ENCODE measurements at places on chromosomes 7 and 10.

DNA sequence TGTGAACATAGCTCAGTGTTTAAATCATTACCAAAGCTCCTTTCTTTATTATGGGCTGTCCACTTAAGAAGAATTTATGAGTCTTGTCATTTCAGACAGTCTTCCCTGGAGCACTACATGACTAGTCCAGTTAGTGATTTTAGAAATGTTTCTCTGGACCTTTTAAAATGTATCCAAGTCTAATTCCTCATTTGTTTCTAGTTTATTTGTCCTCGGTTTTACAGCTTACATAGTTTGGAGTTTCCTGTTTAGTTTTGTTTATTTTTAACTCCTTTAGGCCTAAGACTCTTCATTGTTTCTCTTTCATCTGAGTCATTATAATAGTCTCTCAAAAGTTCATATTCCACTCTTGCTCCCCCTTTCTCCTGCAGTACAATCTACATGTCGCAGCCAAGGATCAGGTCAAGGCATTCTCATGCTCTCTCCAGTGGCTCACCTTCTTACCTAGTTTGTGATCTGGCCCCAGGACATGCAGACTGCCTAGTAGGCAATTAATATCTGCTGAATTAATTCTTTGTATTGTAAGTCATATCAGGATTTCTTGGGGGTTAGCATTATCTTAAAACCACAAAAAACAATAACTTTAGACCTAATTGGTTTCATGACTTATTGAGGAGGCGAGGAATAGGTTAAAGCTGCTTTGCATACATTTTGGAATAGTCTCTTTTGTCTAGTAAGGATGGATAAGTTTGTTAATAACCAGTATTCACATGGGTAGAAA lies 93.8 kb downstream of the MAPK8 start:
- DNase-seq, result no peak

DNA sequence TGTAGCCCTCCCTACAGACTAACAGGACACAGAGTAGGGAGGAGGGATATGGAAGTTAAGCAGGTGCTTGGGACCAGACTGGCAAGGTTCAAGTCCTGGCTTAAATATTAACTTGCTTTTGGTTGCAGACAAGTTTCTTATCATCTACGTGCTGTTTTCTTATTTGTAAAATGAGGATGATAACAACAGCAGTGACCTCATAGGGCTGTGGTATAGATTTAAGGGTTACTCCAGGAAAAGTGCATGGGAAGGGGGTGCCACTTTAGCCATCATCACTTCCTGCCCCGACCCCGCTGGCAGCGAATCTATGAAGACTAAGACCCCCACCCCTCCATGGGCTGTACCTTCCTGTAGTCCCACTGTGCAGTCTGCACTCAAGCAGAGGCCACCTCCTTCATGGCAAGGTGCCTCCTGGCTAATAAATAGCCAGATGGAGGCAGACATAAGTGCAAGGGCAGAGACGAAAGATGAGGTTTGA lies 250.2 kb downstream of the COBL start:
- no peak for DNase-seq

DNA sequence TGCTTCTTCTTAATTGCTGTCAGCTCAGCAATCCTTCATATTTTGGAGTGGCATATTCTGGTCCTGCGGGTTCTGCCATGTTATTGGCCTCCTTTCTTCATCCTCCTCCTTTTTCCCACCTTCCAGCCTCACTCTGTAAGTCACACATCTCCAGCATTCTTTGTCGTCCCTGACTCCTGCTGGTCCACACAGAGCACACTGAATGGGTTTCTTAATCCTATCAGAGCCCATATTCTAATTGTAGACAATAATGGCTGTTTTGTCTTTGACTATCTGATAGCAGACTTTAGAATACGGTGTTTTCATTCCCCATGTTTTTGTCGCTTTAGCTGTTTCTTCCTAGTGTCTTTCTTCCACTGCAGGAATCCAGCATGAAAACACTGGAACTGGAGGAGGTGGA lies 389.6 kb downstream of the REEP3 start:
- no peak for DNase-seq

GRCh38 chr10:122461367-122461728 lies at the start of gene HTRA1:
Gene HTRA1 (plus strand): TSS chr10:122461553. CDS start chr10:122461653, 100 bp downstream.
- DNase-seq, result peak; percentile 43

GRCh38 chr7:132087421-132087820 lies 488.8 kb downstream of the PLXNA4 start:
- DNase-seq, result no peak

- DNase-seq, result no peak
These were observed 454.8 kb downstream of the KCNMA1 start for GRCh38 chr10:77182803-77183202.

GRCh38 chr10:11209830-11210181 lies 192.1 kb downstream of the CELF2 start:
- DNase-seq, result no peak

DNA sequence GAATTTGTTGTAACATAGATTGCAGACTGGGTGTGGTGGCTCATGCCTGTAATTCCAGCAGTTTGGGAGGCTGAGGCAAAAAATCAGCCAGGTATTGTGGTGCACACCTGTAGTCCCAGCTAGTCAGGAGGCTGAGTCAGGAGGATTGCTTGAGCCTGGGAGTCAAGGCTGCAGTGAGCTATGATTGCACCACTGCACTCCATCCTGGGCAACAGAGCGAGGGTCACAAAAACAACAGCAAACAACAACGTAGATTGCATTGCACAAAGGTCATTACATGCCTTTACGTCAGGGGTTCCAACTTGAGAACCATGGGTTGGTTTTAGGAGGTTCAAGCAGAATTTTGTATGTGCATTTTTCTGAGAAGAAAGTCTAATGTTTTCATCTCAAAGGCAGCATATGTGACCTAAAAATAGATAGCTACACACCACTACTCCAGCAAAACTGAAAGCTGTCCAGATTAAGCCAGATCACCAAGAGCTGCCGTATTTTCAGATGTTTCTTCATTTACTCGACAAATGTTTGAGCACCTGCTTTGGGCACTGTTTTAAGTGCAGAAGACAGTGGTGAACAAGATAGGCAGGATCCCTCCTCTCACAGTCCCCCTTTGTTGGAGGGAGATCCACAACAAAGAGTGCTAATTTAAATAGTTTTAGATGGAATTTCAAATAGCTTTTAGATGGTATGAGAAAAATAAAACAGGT lies 28.3 kb upstream of the CYP26C1 start:
- no peak for DNase-seq

GRCh38 chr7:82945480-82945879 lies 217.2 kb downstream of the PCLO start:
- no peak for DNase-seq

GRCh38 chr7:140722254-140722653 lies 25.7 kb downstream of the NDUFB2 start:
- DNase-seq, result no peak

DNA sequence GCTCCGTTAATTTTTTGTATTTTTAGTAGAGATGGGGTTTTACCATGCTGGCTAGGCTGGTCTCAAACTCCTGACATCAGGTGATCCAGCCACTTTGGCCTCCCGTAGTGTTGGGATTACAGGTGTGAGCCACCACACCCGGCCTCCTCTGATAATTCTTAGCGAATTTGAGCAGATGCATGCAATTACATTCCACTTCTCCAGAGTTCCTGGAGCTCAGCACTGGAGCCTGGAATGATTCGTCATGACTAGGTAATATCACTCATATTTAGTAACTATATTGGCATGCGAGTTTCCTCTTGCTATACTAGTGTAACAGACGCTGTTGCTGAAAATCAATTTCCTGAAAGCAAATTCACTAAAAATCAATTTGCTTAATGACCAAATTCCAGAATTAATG lies 86.8 kb downstream of the MKX start:
- DNase-seq, result no peak

- DNase-seq, result peak; percentile 44
These were observed 20.0 kb upstream of the CRYGN start for GRCh38 chr7:151459726-151460473.

GRCh38 chr10:78703593-78703992 lies 365.2 kb upstream of the ZMIZ1 start:
- DNase-seq, result no peak

DNA sequence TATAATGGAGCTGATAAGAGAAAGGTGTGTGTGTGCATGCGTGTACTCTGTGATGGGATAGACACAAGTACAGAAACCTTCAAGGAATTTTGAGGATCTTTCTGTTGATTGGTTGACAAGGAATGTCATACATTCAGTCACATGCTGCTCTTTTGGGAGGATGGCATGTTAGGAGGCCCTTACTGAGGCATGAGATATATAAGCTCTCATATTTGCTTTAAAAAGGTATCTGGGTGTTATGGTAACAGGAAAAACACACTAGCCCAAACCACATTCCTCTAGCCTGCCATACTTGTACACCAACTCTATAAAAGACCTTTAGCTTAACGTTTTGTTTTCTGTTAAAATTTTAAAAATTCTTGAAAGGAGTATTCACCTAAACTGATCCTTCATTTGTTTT lies 72.5 kb upstream of the EGFR start:
- no peak for DNase-seq

- DNase-seq, result no peak
These were observed 132.3 kb downstream of the THSD7A start for GRCh38 chr7:11699666-11700065.

DNA sequence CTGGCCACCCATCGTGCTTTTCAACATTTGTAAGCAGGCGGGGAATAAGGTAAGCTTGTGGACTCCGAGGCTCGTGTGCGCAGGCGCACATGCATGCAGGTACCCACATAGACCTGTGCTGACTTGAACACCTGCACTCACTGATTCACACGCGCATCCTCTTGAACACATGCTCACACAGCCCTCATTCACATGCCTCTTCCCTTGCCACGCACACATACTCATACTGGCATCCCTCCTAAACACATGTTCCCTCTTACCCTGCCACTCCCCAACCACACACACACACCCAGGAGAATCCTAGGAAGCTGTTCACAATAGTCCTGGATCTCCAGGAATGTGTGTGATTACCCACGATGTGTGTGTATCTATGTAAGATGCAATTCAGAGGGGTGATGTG lies 44.1 kb upstream of the LBX1 start:
- no peak for DNase-seq

DNA sequence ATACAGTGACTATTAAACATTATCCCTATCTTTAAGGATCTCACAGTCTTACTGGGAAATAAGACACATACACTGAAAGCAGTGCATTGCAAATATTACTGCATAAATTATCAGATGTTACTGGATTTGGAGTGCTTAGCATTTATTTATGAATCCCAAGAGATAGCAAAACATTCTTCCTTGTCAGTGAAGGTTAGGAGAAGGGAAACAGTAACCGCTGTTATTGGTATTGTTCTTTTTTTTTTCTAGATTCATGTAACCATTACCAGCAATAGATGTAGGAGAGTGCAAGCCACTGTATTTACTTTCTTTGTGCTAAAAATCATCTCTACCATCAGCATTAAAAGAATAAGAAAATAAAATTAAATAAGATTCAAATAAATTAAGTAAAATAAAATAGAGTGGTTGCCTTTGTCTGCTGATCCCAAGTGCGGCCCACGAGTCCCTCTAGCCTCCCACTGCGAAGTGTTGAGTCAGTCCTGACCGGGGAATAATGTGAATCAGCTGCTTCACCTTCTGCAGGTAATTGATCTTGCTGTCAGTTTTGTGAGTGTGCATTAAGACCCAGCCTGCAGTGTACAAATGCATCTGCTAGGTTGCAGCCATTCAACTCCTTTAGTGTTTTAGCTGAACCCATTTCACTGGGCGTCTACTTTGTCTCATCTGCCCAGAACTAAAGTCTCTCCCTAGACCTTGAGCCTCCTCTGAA lies 1344.9 kb downstream of the GATA3 start:
- no peak for DNase-seq

- no peak for DNase-seq
These were observed 38.1 kb downstream of the COL13A1 start for GRCh38 chr10:69839696-69840345.

DNA sequence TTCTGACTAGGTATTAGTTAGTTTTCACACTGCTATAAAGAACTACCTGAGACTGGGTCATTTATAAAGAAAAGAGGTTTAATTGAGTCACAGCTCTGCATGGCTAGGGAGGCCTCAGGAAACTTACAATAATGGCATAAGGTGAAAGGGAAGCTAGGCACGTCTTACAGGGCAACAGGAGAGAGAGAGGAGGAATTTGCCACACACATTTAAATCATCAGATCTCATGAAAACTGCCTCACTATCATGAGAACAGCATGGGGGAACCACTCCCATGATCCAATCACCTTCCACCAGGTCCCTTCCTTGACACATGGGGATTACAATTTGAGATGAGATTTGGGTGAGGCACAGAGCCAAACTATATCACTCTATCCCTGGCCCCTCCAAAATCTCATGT lies 40.6 kb upstream of the ZMYND11 start:
- DNase-seq, result no peak

DNA sequence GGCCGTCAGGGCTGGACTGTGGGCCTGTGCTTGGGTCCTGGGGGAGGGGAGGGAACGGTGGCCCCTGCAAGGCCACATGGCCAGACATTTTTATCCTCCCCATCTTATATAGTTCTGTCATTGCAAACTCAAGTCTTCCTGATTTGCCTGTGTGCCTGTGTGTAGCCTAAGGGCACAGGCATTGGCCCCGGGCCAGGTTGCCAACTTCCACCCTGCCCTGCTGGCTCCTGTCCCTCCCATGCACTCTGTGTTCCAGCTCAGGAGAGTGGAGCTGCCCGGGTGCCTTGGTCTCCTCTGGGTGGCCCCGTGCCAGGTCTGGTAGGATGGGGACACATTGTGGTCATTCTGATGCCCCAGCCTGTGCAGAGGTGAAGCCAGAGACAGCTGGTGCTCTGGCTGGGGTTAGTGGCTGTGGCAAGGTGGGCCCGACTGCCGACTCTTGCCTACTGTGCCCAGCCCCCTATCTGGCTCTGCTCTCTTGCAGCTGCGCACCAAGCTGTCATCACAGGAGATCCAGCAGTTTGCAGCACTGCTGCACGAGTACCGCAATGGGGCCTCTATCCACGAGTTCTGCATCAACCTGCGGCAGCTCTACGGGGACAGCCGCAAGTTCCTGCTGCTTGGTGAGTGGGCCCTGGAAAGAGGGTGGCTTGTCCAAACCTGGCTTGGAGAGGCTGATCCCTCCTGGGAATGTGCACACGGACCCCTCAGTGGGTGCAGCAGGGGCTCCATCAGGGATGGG lies 14.8 kb downstream of the NACAD start:
- DNase-seq, result no peak

GRCh38 chr10:34384372-34384771 lies 430.7 kb downstream of the PARD3 start:
- no peak for DNase-seq

GRCh38 chr7:155496267-155497005 lies 38.5 kb downstream of the EN2 start:
- no peak for DNase-seq

DNA sequence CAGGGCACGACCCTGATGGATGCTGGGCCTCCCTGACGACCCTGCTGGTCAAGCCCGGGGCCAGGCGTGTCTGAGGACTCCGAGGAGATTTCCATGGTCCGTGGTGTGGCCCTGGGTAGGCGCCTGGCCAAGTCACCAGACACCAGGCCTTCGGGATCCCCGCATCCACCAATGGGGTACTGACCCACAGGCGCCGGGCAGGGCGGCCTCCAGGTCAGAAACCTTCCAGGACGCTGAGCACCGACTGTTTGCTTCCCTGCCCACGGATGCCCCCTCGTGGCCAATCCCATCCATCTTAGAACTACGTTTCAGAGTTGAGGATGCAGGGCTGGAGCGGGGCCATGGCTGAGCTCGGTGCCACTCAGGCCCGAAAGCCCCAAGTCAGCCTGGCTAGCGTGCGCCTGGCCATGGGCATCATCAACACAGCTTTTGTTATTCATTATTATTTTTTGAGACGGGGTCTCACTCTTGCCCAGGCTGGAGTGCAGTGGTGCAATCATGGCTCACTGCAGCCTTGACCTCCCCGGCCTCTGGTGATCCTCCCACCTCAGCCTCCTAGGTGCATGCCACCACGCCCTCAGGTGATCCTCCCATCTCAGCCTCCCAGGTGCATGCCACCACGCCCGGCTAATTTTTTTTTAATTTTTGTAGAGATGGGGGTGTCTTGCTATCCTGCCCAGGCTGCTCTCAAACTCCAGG lies 7.1 kb upstream of the AMZ1 start:
- peak; percentile 78 for DNase-seq

Data from neural crest cell (in vitro differentiated cells).